ENCODE measurements at places on chromosomes 3 and 15.

DNA sequence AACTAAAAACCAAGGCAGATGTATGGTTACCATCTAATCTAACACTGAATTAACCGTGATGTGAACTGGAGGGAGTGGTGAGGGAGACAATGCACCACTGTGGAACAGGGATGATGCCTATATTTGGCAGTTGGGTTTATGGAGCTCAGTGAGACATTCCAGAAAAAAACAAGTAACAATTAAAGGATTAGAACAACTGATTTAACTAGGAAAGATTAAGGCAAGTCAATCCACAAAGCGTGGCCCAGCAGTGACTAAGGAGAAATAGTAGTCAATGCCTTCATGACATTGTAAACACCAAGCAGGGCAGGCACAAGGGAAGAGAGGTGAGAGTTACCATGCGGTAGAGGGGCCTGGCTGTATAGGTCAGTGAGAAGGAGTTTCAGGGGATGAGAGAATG lies 38.1 kb downstream of the CHAC1 start:
- no peak for DNase-seq

- DNase-seq, result no peak
Observed at GRCh38 chr3:101167376-101167775, 153.0 kb downstream of the IMPG2 start.

DNA sequence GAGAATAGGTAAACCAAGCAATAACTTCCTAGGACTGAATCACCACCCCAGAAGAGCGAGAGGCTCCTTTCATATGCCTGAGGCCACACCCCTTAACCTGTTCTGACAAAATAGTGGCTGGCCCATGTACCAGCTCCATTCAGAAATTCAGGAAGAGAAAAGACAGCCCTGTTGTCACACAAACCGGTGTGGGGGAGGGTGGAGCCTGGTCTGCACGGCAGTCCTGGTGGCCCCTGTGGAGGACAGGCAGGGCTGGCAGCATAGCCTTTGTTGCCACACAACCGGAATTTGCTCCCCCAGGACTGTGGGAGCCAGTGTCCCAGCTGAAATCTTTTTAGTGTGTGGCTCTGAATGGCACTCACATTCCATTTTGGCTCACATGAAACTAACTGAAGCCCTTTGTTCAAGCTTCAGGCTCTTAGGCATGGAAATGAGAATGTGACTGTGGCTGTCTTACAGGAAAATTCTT lies 23.8 kb downstream of the RLBP1 start:
- no peak for DNase-seq

DNA sequence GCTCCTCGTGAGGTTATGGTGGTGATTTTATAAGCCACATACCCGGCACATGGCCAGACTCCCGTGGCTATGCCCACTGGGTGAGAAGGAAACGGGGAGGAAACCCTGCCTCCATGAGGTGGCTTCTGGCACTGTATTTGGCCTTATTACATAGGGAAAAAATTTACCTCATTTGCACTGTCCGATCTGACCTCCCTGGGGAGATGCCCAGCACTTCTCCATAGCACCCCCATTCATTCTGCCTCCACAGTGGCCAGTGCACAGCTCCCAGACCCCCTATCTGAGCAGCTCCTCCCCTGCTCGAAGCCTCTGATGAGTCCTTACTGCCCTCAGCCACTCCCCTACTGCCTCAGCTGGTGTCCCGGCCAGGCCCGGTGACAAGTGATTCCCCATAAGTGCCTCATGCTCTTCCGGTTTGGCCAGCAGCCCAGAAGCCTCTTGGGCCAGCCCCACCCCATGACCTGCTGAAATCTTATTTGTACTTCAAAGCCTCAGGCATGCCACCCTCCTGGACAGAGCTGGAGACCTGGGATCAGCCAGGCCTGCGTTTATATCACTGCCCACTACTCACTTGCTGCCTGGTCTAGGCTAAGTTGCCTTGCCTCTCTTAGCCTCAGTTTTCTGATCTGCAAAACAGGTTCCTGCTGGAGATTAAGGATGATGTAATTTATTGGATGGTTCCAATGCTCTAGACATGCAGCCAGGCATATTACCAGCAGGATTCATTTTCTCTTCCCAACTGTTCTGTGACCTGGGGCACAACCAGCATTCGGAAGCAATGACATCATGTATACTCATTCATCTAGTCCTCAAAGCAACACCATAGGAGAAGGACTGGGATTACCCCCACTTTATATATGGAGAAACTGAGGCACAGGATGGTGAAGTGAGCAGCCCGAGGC lies 30.6 kb upstream of the SLC6A6 start:
- DNase-seq, result no peak

DNA sequence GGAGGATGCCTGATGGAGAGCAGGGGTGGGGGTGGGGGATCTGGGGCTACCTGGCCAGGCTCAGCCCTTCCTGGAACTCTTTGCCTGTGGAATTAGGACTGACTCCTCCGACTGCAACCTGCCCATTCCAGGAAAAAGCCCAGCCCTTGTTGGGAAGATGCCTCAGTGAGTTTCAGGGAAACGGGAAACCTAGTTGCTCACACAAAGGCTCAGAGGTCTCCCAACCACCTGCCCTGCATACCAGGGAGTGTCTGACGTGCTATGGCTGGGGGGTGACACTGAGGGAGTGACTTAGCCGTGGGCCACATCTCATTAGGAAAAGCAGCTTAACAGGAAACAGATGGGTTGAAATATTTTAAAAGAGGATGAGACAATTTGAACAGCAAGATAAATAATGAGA lies 27.9 kb downstream of the CYP8B1 start:
- DNase-seq, result no peak

DNA sequence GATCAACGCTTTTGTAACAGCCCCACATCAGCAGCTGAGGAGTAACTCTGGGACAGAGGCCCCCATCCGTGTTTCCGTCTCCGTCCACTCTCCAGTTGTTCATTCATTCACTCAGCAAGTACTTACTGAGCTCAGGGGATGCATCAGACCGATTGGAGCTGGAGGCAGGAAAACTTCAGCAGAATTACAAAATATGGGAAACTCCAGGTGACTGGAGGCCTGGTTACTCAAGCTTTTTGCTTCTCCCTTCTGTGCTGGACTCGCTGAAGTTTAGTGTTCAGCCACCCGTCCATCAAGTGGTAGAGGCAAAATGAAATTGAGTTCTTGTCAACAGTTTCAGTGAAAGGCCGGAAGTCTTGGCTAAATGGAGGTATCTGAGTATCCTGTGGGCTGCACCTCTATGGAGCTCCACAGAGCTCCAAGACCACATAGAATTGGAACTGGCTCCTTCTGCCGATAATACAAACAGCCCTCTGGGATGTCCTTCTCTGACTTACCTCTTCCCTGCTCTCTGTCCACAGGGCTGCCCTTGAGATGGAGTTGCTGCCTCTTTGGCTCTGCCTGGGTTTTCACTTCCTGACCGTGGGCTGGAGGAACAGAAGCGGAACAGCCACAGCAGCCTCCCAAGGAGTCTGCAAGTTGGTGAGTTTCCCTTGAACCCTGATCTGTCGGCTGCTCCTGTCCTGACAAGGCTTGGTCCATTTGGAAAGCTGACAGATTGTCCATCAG lies 14.7 kb downstream of the NRROS start:
- DNase-seq, result no peak

DNA sequence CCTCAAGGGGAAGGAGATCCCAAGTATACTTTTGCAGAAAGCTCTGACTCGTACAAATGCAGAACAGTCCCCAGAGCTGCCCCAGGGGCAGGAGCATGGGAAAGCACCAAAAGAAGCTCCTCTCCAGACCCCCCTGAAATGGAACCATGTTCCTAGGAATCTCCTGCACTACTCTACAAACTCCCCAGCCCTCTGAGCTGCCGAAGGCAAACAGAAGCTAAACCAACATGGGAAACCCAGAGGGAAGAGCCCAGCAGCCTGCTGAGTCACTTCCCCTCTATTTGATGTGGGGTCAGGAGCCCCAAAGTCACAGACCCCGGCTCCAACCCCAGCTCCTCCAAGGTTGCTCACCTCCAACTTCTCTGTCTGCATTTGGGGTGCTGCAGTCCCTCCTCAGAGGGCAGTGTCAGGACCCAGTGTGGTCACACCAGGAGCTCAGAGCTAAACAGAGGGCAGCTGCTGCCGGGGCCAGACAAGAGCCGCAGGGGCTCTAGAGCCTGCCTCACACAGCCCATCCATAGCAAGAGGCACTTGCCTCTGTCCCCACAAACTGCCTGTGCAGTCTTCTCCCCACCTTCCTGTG lies 3.8 kb upstream of the PLXNA1 start:
- DNase-seq, result no peak

DNA sequence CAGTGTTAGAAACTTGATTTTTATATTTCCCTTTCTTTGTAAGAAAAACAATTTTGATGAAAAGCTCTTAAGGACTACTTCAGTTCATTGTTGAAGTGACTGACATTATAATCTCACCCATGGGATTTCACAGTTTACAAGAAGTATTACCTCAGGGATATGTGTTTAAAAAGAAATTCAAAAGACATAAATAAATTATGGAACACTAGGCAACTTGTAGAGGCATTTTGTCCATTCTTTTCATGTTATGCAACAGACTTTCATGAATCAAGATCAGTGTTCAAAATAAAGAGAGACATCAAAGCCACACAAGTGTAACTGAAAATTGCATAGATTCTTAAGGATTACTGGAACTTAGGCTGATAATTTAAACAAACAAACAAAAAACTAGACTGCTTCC lies 196.8 kb upstream of the AGTR1 start:
- no peak for DNase-seq

DNA sequence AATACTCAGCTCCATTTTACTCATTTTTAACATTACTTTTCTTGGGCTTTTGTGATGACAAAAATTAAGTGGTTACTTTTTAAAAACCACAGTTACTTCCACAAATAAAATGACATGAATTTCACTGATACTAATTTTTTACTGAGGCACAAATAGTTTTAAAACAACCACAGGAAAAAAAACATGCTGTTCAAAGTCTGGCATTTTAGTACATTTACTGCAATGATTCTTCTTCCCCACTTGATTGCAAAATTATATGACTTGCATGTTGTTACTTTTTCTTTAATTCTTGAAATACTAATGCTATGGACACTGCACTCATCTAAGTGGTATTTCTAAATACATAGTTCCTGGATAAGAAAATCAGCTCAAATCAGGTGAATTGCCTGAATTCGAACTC lies 24.8 kb upstream of the SLMAP start:
- DNase-seq, result no peak

- DNase-seq, result no peak
Observed at GRCh38 chr3:71380096-71380495, 203.4 kb downstream of the FOXP1 start.

- DNase-seq, result peak; percentile 16
Observed at GRCh38 chr15:90336705-90337141, 15.4 kb upstream of the ZNF774 start.

GRCh38 chr3:183555541-183556081 lies at the start of gene KLHL6:
Gene KLHL6, minus strand, starts transcription at chr3:183555706. Its CDS starts 53 bp downstream, at chr3:183555653.
- peak; percentile 80 for DNase-seq

DNA sequence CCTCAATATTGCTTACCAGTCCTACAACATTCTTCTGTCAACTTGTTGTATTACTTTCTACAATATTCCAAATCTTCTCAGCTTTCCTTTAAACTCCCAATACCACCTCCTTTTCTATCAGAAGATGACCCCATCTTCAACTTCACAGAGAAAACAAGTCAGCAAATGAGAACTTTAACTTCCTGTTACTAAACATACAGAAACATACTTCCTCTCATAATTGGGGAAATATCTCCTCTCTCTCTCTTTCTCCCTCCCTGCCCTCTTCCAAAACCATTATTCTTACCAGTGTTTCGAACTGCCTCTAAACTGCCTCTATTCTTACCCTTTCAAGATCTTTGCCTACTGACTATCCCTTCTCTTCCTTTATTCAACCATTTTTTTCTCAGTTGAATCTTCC lies 1.8 kb upstream of the SNAP23 start:
- no peak for DNase-seq

DNA sequence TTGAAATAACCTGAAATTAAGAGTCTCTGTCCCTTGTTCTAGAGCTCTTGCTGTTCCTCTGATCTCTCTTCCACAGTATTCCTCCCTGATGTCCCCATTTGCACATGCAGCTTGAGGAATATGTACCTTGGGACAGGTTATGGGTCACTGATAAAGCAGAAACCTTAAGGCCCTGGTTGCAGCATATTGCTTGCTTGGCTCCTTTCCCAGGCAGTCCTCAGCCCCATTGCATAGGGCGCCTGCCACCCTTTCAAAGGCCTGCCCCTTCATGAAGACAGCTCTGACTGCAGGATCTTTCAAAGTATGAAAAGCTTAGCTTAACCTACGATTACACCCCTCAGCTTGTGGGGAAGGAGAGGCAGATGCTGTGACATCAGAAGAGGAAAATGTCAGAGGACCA lies 51.6 kb downstream of the WDR76 start:
- DNase-seq, result no peak

GRCh38 chr15:64000183-64000951 lies 45.9 kb downstream of the DAPK2 start:
- DNase-seq, result no peak

GRCh38 chr3:188575501-188575900 lies 421.5 kb downstream of the LPP start:
- DNase-seq, result no peak

GRCh38 chr3:22012471-22012870 lies 261.5 kb upstream of the ZNF385D start:
- DNase-seq, result no peak

GRCh38 chr15:65535192-65535591 lies 4.9 kb downstream of the HACD3 start:
- no peak for DNase-seq

- DNase-seq, result no peak
Observed at GRCh38 chr3:159732172-159733111, 256.2 kb upstream of the IL12A start.

GRCh38 chr15:90482124-90483011 lies 47.4 kb upstream of the CRTC3 start:
- DNase-seq, result peak; percentile 39

- DNase-seq, result no peak
Observed at GRCh38 chr3:62241279-62241678, 132.1 kb downstream of the FEZF2 start.

GRCh38 chr3:159922193-159922840 lies 66.3 kb upstream of the IL12A start:
- no peak for DNase-seq

- DNase-seq, result no peak
Observed at GRCh38 chr3:148532326-148532725, 165.4 kb upstream of the AGTR1 start.

GRCh38 chr3:28934126-28934813 lies 346.6 kb upstream of the RBMS3 start:
- DNase-seq, result no peak

DNA sequence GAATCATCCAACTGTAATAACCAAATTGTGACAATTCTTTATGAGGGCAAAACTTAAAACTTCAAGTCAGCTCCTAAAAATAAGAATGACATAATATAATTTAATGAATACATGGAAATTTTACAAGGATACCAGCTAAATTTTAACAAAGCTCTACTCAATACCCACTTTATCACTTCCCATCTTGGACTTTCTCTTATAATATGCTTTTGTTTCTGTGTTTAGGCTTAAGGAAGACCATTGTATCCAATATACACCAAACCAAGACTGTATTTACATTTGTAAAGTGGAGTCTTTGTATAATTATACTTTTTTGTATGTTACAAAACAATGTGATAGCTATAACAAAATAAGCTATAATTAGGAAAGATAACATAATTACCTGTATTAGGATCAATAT lies 16.8 kb downstream of the ATP13A3 start:
- DNase-seq, result no peak
